ENCODE measurements at places on chromosomes 1 and 21.

DNA sequence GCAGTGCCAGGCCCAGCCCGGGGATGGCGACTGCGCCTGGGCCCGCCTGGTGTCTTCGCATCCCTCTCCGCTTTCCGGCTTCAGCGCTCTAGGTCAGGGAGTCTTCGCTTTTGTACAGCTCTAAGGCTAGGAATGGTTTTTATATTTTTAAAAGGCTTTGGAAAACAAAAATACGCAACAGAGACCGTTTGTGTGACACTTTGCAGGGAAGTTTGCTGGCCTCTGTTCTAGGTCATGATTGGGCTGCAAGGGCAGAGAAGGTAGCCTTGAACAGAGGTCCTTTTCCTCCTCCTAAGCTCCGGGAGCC, 719 bp downstream of the SOD1 start:
- no peak for DNase-seq

- no peak for DNase-seq
Observed at GRCh38 chr1:24886241-24886640, 43.8 kb downstream of the RUNX3 start.

DNA sequence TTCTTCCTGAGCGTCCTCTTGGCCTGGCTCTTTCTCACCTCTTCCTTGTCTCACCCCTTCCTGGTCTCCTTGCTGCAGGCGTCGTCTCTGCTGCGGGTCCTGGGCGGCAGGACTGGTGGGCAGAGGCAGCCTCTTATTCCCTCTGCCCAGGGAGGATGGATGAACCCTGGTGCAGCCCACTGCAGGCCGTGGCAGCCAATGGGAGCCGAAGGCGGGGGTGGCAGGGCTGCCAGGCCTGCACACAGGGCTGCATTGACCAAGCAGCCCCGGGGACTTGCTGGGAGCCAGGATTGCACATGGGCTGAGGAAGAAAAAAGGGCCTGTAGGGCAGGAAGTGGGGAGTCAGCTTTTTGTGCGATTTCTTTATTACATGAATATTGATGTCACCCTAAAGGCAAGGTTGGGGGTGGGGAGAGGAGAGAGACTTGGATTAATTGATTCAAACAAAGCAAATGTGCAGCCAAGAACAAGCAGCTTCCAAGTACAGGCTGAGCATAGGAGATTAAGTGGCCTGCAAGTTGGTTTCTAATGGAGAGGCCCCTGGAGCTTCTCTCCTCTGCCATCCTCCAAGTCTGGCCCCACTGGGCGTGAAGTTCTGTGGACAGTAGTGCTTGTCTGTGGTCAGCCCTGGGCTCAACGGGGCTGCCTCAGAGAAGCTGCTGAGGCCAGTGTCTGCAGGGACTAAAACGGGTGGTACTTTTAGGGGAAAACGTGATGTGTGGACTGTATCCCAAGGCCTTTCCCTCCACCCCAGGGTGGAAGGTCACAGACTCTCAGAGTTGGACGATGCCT, at the start of gene S100B:
S100B (minus strand) TSS at position 108 of the 792 bp plus-strand sequence. CDS start 2,667 bp downstream, outside the sequence.
- DNase-seq, result no peak

DNA sequence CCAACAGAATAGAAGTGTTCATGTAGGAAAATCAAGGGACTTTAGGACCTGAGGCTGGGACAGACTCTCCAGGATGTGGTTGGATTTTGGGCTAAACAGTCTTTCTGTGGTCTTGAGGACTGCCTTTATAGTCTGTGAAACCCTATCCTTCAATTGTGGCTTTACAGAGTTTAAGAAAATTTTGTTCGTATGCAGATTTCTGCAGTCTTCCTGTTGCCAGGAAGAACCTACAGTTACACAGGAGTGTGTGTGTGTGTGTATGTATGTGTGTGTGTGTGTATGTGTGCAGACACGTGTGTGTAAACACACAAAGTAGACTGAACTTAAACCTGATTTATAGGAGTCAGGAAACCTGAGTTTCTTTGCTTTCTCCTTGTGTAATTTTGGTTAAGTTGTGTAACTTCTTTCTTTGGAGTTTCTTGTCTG, 22.8 kb downstream of the NEK7 start:
- no peak for DNase-seq

- DNase-seq, result no peak
Observed at GRCh38 chr1:95095833-95096217, 21.3 kb upstream of the TLCD4 start.

GRCh38 chr1:227785805-227786671, 29.4 kb upstream of the PRSS38 start:
- no peak for DNase-seq

- no peak for DNase-seq
Observed at GRCh38 chr1:63143482-63143881, 178.9 kb upstream of the FOXD3 start.

GRCh38 chr1:94925561-94926125, 1.3 kb downstream of the CNN3 start:
- no peak for DNase-seq

DNA sequence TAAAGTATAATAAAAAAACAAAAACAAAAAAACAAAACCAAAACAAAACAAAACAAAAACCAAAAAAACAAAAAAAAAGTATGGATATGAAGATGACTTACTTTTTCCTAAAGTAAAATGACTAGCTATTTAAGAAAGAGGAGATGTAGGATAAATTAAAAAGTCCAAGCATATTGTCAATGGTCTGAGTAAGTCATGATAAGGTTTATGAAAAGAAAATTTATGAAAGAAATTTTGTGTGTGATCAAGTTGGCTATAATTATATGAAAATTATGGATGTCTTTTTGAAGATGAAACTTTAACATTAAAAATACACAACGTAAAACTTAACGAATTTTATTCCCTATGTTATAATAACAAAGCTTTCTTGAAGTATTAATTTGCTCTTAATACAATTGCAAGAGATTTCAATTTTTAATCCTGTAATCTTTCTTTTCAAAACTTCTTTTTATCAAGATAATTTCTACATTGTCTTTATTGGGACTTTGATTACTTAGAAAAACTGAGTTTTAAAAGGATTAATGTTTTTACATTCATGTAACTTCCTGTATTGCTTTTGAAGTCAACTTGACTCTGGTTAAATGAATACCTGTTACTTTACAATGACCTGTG, 200.9 kb upstream of the IVNS1ABP start:
- no peak for DNase-seq

GRCh38 chr1:221739018-221739676, 2.7 kb downstream of the DUSP10 start:
- no peak for DNase-seq

GRCh38 chr1:151458802-151459330, 428 bp downstream of the POGZ start:
- no peak for DNase-seq

DNA sequence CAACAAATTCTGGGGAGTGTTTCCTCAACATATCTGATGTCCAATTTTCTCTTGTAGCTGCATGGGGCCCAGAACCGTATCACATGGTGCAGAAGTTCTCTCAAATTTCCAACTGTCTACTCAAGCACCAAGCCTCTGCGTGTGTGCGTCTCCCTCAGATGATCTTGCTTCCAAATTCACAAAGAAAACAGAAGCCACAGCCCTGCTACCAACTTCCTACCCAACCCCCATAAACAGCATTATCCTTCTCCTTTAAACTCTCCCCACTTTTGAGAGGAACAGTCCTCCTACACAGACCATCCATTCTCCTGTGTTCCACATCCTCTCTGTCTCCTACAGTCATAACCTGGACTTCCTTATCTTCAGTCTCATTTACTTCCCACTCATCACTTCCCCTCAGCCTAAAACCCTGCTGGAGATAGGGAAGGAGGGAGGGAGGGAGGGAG, 354.1 kb downstream of the SMYD3 start:
- no peak for DNase-seq

- no peak for DNase-seq
Observed at GRCh38 chr1:162678439-162678838, 46.2 kb downstream of the DDR2 start.

DNA sequence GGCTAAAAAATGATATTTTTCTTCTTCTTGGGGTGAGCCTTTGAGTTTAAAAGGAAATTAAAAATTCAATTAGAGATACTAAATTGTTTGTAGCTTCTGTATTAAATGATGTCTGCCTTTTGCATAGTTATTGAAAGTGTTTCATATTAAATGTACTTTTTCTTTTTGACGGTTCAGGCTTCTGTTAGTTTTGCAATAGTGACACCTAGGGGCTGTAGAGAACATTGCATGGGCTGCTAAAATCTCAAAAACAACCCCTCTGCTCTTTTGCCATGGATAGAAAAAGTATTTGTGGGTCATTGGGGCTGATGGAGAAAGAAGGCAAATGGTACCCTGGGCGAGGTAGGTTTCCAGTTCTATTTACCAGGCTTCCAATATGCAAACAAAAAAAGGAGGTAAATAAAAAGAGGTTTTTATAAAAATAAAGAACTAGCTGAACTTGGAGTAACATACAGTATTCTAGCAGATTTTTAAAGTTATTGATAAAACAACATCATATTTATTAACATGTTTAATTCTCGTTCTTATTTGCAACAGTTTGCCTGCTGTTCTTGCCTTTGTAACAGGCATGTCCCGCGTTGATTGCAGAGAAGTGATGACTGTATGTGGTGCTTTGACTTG, 115.4 kb upstream of the HOOK1 start:
- DNase-seq, result no peak

- DNase-seq, result no peak
Observed at GRCh38 chr1:24384251-24385090, 29.1 kb downstream of the STPG1 start.

DNA sequence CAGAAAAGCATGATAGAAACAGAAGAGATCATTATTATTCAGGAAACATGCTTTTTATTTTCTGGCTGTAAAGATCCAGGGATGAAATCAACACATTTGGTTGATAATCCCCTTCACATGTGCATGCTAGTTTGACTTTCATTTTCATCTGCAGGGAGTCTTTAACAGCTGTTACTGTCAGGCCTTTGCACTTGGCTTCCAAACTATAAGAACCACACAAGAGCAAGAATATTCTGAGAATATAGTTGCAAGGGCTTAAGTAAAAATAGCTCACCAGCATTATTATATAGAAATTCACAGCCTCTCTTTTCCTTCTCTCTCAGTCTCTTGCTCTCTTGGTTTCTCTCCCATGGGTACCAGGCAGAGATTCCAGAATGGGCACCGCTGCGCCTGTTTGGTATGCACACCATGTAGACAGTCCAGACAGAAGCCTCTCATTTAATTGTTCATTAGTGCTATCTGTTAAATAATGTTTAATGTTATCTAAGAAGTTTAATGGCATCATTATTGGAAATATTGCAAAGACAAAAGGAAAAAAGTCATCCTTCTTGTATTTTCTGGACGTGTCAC, 622.3 kb upstream of the PLXNA2 start:
- DNase-seq, result no peak

- no peak for DNase-seq
Observed at GRCh38 chr1:164930241-164930640, 371.3 kb downstream of the PBX1 start.

DNA sequence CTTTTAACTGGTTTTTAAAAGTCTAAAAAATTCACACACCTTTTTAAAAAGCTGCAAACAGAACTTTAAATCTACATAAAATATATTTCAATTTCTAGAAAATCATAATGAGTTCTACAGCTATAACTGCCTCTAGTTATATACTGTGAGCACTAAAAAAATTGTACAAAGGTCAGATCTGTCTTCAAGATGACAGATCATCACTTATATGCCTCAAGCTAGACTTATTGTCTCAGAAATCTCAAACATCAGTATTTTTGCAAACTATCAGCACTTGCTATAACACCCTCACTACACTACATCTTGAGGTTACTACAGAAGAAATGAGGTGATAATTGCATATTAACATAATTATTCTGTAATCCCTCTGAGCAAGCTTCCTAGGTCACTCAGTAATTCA, 76.5 kb downstream of the ZNF644 start:
- no peak for DNase-seq

- DNase-seq, result no peak
Observed at GRCh38 chr1:174262349-174263241, 103.3 kb downstream of the RABGAP1L start.

GRCh38 chr21:29669416-29669815, 270.4 kb downstream of the GRIK1 start:
- no peak for DNase-seq

DNA sequence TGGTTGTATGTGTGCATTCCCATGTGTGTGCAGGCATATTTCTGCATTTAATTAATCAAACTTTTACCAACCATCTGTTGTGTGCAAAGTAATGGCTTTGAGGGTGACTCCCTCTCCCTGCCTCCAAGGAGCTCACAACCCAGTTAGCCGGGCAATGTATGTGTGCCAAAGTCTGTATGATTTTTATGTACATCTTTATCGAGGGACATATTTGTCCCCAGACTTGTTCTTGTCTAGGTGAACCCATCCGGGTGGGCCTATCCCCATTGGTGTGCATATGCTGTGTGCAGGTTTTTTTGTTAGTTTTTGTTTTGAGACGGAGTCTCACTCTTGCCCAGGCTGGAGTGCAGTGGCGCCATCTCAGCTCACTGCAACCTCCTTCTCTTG, 1.8 kb downstream of the SYTL1 start:
- no peak for DNase-seq

DNA sequence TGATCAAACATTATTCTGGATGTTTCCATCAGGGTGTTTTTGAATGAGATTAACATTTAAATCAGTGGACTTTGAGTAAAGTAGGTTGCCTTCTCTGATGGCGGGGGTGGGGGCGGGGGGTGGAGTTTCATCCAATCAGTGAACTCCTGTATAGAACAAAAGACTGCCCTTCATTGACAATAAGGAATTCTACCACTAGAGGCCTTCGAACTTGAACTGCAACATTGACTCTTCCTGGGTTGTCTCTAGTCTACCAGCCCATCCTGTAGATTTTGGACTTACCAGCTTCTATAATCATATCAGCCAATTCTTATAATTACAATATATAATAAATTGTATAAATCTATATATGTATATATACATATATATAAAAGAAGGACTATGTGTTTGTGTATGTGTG, 520.4 kb upstream of the CXADR start:
- no peak for DNase-seq

GRCh38 chr1:115170377-115170776, 81.1 kb upstream of the TSPAN2 start:
- DNase-seq, result no peak

DNA sequence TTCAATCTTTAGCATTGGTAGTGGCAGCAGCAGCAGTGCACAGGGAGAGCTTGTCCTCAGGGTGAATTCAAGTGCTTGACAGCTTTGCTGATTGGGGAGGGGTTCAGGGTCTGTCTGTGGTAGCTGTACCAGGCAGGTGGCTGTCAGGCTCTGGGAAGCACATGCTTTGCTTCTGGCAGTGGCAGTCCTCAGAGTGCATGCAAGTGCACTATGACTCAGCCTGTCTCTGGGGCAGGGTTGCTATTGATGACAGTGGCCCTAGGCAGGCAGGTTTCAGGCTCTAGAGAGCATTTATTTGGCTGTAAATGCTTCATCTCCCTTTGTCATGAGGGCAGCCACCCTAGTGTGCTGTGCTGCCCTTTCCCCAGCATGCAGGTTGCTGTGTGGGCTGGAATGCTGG, 251.9 kb upstream of the LRRC7 start:
- DNase-seq, result no peak

GRCh38 chr1:44447051-44447810, 42.2 kb downstream of the RNF220 start:
- DNase-seq, result no peak

DNA sequence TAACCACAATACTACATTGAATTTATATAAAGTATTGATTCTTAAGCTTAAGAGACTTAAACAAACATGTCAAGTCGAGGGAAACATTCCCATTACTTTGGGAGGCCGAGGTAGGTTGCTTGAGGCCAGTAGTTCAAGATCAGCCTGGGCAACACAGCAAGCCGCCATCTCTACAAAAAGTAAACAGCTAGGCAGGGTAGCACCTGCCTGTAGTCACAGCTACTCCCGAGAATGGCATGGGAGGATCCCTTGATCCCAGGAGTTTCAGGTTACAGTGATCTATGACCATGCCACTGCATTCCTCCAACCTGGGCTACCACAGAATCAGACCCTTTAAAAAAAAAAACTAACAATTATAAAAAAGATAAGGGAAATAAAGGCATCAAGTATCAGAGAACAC, 50.4 kb downstream of the EIF4G3 start:
- no peak for DNase-seq

- DNase-seq, result no peak
Observed at GRCh38 chr1:31949862-31950261, 11.7 kb upstream of the PTP4A2 start.

All from stimulated activated CD8-positive, alpha-beta memory T cell treated with anti-CD3 and anti-CD28 coated beads, Interleukin-4, amount 100 ng/mL, for 1 hour (primary cell).